Lung (tissue), 17 donors: ENCODE measurements at places on chromosomes 12 and 14. TPM values are rescaled to one million over a fixed set of nuclear protein-coding genes. Genes with fewer than 3 reads are reported as not detected.
A peak's percentile ranks its signal among the peaks of the same experiment; 100 is the strongest.

DNA sequence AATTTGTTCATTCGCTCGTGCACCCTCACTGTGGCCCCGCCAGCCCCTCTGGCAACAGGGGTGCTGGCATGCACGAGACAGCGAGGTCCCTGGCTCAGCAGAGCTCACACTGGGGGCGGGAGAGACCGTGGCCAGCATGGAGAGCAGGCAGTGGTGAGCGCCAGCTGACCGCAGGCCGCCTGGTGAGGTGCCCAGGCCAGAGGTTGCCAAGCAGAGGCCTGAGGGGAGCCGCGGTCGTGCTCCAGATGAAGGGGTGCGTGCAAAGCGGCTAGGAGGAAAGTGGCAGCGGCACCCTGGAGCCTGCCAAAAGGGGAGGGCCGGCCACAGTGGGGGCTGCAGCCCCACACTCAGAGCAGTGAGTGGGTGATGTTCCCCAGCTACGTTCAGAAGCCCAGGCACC lies 56.1 kb downstream of the CDC42BPB start:
- no peak for DNase-seq

DNA sequence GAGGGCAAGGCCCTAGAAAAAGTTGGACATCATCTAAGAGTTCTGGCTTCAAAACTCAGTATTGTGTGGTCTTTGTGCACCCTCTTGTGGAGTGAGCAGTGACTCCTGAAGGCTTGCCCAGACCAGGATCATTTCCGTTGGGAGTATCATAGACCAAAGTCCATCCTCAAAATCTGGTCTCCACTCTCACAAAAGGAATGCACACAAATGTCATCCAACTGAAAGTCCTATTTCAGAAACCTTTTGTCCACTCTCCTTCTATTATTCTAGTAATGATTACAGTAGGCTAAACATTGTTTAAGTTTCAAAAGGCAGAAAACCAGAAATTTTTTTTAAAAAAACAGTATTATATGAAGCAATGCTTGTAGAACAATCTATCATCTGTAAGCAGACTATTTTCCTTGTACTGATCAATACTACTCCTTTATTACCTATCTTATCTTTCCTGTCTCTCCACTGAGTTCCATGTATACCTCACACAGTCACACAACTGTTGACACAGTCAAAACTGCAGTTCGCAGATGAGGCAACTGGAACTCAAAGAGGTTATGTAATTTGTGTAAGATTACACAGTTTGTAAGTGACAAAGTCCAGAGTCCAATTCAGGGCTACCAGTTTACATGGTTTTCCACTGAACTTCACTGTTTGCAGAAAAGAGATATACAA lies 41.4 kb downstream of the COX16 start:
- DNase-seq, result peak; percentile 87

DNA sequence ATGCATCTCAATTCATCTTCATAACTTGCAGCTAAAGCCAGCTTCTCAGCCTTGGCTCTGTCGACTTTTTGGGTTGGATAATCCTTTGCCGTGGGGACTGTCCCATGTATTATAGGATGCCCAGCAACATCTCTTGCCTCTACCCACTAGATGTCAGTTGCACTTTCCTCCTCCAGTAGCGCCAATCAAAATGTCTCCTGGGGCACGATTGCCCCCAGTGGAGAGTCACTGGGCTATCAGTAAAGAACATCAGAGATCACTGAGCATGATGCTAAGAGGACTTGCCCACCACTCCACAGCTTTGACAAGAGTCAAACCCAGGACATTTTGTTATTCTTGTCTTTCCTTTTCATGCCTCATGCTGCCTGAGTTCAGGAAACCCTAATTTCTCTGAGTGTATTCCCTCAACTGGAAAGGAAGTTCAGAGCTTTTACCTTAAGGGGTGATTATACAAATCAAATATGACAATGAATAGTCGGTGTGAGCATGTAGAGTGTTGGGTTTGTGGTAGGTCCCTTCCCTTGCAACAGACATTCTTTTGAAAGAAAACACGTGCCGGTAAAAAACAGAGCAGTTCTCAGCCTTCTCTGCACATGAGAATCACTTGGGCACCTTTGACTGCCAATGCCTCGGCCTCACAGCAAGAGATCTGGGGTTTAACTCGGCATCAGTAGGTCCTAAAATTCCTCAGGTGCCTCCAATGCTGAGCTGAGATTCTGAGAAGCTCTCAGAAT lies 980.6 kb downstream of the VRK1 start:
- no peak for DNase-seq

DNA sequence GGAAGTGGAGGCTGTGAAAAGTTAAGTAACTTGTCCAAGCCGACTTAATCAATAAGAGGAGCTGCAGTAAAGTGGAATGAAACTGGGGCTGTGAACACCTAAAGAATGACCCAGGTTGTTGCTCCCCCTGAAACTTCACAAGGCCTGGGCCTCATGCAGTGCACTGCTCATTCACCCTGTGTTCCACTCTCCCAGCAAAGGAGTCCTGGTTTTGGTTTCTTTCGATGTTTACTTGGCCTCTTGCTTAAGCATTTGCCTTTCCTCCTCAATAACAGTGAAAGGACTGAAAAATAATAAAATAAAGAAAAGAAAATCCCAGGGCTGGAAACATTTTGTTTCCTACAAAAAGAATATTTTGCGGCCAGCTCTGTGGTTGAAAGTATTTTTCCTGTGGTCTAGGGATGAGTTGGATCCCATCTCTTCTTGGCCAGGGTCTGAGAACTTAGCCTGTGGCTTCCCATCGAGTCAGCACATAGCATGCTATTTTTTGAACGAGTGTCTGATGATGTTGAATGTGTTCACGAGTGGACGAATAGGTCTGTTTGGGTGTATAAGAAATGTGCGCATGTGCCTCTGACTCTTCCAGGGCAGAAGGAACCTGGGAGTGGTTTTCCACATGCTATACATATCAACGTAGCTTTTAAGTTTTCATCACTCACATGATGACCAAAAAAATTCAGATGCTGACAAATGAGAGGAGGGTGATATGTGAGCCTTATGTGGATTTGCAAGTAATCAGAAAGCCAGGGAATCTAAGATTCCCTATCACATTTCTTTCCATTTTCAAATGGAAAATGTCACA lies 349.8 kb downstream of the ZFP36L1 start:
- DNase-seq, result no peak

DNA sequence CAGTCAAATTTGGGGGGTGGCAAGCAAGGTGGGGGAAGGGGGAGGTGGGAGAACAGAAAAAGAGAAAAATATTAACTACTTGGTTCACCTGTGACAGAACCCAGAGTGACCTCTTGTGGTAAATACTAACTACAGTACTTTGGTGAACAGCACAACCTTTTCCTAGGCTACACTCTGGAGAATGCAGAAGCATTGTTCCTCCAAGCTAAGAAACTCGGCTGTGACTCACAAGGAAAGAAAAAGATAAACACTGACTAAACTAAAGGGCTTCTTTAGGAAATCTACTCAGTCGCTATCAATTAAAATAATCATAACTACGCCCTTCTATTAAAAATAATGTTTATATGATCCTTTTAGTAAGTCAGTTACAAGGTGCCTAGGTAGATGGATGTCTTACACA lies 5.4 kb downstream of the KCNH5 start:
- peak; percentile 47 for DNase-seq

Gene MAP1LC3B2
- 1.1 TPM for polyA plus RNA-seq

GRCh38 chr12:4148418-4149056 lies 125.0 kb upstream of the CCND2 start:
- DNase-seq, result no peak

- no peak for DNase-seq
Observed at GRCh38 chr12:75599061-75599460, 87.7 kb upstream of the KRR1 start.

- DNase-seq, result no peak
Observed at GRCh38 chr12:121062391-121063045, 23.5 kb upstream of the OASL start.

Gene KRT7
- polyA plus RNA-seq, result 1,201 TPM

Gene CKB
- polyA plus RNA-seq, result 289 TPM

Gene MYF6
- not detected for polyA plus RNA-seq

Gene KRT78
- 0.65 TPM for polyA plus RNA-seq

Gene FOXM1
- polyA plus RNA-seq, result 3.1 TPM

DNA sequence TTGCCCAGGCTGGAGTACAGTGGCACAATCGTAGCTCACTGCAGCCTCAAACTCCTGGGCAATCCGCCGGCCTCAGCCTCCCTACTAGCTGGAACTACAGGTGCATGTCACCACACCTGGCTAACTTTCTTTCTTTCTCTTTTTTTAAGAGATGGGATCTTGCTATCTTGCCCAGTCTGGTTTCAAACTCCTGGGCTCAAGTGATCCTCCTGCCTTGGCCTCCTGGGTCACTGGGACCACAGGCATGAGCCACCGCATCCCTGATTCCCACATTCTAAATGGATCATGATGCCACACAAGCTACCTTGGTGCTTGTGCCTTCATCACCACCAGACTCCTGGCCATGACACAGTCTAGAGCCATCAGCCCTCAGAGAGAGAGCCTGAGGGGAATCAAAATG lies 43.8 kb downstream of the PRKAB1 start:
- DNase-seq, result no peak

DNA sequence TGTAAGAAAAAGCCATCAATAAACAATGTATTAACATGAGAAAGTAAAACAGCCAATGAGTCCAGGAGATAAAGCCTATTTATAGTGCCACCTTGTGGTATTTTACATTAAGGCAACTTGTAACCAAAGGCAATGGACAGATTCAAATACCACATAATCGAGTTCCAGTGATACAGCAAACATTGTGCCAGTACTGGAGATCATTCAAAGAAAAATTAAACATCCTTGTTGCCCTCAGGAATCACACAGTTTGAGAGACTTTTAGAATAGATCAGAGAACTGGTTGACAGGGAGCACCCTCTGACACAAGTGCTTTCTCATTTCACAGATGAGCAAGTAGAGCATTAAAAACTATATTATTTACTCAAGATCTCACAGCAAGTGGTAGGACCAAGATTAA lies 98.1 kb downstream of the DDHD1 start:
- peak; percentile 83 for DNase-seq

DNA sequence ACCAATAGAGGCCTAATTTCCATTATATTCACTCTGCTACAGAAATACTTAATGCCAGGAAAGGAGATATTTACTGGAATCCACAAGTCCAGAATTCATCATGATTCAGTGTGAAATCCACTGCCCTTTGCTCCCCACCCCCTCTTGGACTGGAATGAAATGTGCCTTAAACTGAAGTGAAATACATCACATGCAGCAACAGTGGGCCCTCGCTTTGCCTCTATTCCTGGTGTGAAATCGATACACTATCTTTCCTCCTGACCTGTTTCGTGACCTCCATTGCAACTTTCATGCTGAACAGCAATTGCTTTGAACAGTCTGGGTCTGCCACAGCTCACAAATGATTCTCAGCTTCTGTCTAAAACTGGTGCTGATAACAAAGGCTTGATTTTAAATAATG lies 100.6 kb downstream of the NPAS3 start:
- no peak for DNase-seq

- DNase-seq, result peak; percentile 16
Observed at GRCh38 chr12:117671734-117672133, 297.1 kb downstream of the KSR2 start.

DNA sequence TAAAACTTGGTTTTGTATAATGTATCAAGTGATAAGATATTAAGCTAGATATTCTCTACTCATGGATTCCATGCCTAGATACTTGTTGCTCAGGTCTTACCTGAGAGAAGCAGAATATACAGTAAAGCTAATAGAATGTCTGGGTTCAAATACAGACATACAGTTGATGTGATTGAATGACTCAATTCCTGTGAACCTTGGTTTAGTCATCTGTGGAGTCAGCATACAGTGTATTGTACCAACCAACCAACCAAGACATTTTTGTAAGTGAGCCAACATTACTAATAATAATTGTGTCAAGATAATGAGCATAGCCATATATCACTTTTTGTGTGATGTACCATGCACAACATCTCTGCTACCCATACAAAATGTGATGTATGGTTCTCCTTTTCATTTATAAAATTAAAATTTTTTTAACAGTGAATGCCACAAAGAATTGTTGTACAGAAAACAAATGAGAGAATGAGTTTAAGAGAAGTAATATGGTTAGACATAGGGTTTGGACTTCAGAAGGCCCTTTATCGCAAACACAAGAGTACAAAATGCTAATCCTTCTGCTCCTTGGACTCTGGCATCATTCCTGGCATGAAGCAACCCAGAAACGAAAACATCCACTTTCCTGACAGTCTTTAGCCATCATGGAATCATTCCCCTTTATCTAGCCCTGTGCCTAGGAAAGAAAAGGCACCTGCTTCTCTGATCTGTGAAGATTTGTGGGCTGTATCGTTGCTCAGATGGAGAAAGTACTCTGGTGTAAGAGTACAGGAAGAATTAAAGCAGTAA lies 977.2 kb upstream of the USP15 start:
- DNase-seq, result no peak

Gene STAB2
- 0.26 TPM for polyA plus RNA-seq

Gene RND1
- polyA plus RNA-seq, result 22.0 TPM

- DNase-seq, result peak; percentile 61
Observed at GRCh38 chr12:75944097-75944904, 87.3 kb downstream of the PHLDA1 start.

- peak; percentile 80 for DNase-seq
Observed at GRCh38 chr12:92068459-92068858, 77.2 kb downstream of the BTG1 start.

- DNase-seq, result no peak
Observed at GRCh38 chr12:27771481-27772327, 8.3 kb upstream of the KLHL42 start.

DNA sequence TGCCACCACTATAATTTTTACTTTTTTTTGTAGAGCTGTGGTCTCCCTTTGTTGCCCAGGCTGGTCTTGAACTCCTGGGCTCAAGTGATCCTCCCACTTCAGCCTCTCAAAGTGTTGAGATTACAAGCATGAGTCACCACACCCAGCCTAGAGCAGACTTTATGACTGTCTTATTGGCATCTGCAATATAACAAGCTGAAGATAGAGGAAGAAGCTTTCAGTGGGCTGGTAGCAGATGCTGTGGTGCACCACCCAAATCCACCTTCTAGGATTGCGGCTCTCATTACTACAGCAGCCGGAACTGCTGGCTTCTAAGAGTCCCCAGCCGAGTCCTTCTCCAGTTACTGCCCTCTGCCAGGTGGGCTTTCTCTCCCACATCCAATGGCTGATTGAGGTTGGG lies 7.6 kb upstream of the STK38L start:
- no peak for DNase-seq

DNA sequence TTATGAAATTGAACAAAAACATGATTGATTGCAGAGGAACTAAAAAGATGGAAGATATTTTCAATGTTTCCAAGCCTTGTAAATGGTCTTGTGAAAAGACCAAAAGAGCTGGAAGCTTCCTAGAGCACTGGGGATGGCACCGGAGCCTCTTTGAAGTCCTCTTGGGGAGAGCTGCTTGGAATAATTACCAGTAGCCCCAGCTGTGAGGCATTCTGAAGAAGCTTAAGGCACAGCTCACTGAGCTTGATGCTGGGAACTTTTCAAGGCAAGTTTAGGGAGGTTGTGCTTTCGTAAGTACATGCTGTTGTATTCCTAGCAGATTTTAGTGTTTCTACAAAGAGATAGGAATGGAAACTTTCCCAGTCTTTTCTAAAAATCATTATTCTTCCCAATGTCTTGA lies 13.9 kb downstream of the PDZRN4 start:
- no peak for DNase-seq
